Cerebellum (tissue), 4 donors: ENCODE measurements at places on chromosomes 1 and 21. TPM values are rescaled to one million over a fixed set of nuclear protein-coding genes. Genes with fewer than 3 reads are reported as not detected.

The LRRC39 gene
- total RNA-seq, result 4.0 TPM

The CDCA8 gene
- 3.6 TPM for total RNA-seq

The SDC3 gene
- 79.0 TPM for total RNA-seq

The PAPPA2 gene
- total RNA-seq, result 5.4 TPM

The EVA1B gene
- total RNA-seq, result 5.1 TPM

The ERG gene
- 2.3 TPM for total RNA-seq

The PIK3CD gene
- 5.2 TPM for total RNA-seq

The TFF3 gene
- total RNA-seq, result not detected

The COL9A2 gene
- 8.3 TPM for total RNA-seq

The IVL gene
- not detected for total RNA-seq

The OR2T2 gene
- not detected for total RNA-seq

The CHRM3 gene
- 41.6 TPM for total RNA-seq

The NPR1 gene
- total RNA-seq, result 0.91 TPM

The B3GALT6 gene
- 15.2 TPM for total RNA-seq

The UBL4B gene
- not detected for total RNA-seq

The ALPL gene
- 4.4 TPM for total RNA-seq

The DIRAS3 gene
- total RNA-seq, result 2.4 TPM

The RAB13 gene
- 11.2 TPM for total RNA-seq

The CFAP126 gene
- total RNA-seq, result 1.4 TPM

The FMN2 gene
- 40.3 TPM for total RNA-seq

The APCS gene
- not detected for total RNA-seq

The LY9 gene
- not detected for total RNA-seq

The KRTAP11-1 gene
- not detected for total RNA-seq

The LEPROT gene
- 46.9 TPM for total RNA-seq

The NBPF15 gene
- total RNA-seq, result 41.4 TPM
